NK-92 treated with Interleukin-12 subunit alpha and Interleukin-12 subunit beta, amount 100 ng/mL, for 24 hours (cell line): ENCODE measurements at places on chromosomes 5 and 9.

DNA sequence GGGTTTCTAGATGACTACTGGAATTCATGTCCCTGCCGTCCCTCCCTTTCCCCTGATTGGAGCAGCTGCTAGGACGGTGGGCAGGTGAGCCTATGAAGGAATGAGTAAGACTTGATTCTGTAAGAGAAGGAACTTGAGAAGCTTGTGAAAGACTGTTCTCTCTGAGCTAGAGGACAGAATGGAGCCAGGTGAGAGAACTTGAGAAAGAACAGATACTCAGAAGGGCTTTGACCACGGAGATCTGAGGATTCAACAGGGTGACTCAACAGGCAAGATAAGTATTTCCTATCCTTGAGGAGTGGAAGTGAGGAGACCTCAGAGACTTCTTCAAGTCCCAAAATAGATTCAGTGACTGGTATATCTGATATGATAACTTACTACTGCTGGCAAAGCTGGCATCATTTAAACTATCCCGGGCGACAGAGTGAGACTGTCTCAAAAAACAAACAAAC lies 41.9 kb downstream of the HSDL2 start:
- DNase-seq: no peak

- no peak for DNase-seq
These were observed 59.1 kb downstream of the BOD1 start for GRCh38 chr5:173557123-173557903.

GRCh38 chr9:92138157-92138959 lies 23.1 kb upstream of the SPTLC1 start:
- peak; percentile 13 for DNase-seq

DNA sequence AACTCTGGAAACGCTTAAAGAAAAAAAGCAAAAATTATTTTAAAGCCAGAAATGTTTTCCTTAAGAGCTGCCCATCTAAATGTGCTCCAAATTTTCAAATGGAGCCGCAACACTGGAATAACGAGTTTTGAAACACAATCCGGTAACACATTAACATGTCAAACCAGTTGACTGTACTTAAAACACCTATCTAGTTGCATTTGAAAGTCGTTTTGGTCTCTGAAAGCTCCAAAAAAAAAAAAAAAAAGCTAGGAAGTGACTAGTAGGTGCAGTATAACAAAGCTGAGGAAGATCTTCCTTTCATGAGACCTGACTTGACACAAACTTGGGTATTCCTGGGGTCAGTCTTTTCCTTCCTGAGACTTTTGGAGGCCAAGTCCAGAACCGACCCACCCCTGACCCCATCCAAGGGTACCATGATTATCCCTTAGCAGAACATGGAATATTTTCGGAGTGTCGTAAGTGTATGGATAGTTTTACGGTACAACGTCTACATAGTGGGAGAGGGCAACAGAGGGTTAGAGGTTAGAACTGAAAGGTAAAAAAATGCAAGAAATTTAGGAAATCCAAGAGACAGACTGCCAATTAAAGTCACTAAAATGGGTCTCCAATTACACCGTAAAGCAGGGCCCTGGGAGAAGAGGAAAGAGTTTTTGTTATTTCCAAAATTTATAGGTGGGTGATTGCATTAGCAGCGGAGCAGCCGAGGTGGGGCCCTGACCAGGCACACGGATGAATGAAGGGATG lies 812 bp downstream of the CETN3 start:
- no peak for DNase-seq

DNA sequence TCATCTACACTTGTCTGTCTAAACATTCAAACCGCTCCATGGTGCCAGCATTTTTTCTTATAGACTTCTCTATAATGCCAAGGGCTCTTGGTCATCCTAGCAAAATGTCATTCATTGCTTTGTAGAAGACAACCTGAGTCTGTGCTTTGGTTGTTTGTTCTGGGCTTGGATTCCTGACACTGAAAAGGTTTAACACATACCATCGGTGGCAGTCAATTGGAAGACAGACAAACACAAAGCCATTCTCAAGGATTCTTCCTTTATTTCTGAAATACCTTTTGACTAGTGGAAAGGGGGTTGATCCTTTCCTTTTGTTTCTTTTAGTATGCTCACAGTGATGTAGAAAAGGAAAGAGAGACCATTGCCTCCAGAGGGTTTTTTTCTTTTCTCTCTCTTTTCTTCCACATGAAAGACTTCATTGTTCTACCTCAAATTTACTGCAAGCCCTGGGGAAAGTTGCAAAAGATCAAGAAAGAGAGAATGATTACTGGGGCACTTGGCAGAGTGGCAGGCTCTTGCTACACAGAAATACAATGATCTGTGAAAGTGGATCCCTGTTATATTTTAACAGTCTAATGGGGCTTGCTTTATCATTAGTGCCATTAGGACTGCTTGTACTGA lies 66.4 kb upstream of the TMC1 start:
- no peak for DNase-seq

DNA sequence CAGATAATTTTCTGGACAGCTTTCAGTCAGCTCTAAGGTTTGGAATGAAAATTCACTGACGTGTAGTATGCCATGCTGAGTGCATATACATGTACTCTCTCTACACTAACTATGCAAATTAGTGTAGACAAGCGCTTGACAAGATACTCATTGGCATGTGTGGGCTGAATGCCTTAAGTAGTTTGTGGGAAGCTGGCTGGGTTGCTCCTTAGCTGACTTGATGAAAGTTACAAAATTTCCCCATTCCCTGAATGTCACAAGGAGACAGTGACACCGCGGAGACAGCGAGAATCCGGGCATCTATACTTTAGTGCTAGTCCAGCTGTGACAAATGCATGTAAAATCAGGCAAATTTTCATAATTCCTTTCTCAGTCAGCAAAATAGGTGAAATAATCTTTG lies 51.6 kb upstream of the C5orf46 start:
- no peak for DNase-seq

DNA sequence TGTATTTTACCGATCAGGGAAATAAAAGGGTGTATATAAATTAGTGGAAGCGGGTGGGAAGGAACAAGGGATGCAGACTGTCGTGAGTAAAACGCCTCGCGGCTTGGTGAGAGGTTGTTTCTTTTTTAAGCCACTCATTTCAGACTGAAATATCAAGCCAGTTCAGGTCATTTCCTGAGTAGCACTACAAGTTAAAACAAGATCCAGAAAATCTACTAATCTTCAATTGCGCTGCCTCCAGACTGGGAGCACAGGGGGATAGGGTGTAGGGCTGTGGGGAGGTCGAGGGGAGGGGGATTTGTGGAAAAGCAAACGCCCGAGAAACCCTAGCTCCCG lies 140.8 kb downstream of the TSSK1B start:
- DNase-seq: no peak
